ENCODE measurements at places on chromosomes 16 and 17.

DNA sequence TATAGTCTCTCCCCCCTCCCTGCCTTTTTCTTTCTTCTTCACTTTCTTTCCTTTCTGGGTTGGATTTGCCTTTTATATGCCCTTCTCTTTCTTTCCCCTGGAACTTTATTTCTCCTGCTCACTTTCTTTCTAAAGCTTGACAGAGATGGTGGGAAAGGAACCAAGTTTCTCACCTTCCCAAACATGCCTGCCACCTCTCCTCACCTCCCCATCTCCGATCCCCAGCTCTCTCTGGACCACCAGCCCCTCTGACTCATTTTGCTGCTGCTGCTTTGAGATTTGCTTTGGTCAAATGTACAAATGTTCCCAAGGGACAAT, 6.7 kb upstream of the LHX1 start:
- no peak for DNase-seq

- no peak for DNase-seq
Observed at GRCh38 chr17:72404872-72405271, 284.1 kb downstream of the SOX9 start.

DNA sequence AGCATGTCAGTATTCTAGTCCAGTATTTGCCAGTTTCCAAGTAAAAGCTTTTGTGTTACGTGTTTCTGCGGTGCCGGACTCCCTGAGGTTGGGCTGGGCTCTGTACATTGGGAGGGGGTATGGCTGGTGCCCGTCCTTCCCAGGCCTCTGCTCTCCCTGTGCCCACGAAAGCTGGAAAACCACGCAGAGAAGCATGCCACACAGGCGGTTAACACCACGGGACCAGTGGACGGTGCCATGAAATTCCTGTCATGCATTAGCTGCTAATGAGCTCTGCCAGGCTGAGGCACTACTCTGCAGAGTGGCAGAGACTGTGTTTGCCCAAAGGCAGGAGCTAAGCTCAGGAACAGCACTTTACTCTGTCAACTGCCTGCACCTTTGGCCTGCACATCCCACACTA, 8.1 kb downstream of the SMIM5 start:
- no peak for DNase-seq

DNA sequence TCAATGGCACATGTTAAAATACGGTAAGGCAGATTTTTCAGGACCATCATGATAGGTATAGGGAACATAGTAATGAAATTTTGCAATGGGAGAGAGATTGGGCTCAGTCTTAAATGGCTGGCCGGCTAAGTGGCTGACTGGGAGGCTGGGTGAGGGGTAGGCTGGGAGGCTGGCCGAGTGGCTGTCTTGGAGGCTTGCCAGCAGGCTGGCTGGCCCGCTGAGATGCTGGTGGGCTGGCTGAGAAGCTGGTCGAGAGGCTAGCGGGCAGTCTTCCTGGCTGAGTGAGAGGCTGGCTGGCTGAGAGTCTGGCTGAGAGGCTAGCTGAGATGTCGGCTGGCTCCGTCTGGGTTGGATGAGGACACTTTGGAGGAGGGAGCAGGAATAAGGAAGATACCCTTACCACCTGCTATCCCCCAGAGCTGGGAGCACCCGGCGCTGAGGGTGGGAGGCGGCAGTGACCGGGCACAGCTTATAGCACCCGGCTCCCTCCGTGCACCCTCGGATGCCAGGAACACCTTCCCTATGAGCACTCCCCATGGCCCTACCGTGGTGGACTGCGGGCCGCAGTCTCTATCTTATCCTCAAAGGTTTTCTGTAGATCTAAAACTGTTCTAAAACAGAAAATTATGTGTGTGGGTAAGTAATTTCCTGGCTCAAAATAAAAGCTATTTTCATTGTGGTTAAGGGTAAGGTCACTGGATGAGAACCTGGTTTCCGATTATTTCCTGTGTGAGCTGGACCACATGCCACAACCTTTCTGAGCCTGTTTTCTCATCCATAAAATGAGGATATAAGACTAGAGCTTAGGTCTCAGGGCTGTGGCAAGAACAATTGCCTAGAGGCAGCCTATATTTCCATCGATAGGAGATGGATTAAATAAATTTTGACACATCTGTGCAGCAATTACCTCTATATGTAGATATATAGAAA, 34.5 kb upstream of the TMC5 start:
- DNase-seq: no peak

GRCh38 chr17:12664894-12665262, 812 bp upstream of the MYOCD start:
- DNase-seq: no peak

- DNase-seq: no peak
Observed at GRCh38 chr16:82701442-82701955, 74.7 kb downstream of the CDH13 start.

Measured in SW480 (cell line).